ENCODE measurements at places on chromosomes 16 and 17.

- no peak for DNase-seq
Observed at GRCh38 chr16:19228575-19228974, 57.0 kb upstream of the CLEC19A start.

DNA sequence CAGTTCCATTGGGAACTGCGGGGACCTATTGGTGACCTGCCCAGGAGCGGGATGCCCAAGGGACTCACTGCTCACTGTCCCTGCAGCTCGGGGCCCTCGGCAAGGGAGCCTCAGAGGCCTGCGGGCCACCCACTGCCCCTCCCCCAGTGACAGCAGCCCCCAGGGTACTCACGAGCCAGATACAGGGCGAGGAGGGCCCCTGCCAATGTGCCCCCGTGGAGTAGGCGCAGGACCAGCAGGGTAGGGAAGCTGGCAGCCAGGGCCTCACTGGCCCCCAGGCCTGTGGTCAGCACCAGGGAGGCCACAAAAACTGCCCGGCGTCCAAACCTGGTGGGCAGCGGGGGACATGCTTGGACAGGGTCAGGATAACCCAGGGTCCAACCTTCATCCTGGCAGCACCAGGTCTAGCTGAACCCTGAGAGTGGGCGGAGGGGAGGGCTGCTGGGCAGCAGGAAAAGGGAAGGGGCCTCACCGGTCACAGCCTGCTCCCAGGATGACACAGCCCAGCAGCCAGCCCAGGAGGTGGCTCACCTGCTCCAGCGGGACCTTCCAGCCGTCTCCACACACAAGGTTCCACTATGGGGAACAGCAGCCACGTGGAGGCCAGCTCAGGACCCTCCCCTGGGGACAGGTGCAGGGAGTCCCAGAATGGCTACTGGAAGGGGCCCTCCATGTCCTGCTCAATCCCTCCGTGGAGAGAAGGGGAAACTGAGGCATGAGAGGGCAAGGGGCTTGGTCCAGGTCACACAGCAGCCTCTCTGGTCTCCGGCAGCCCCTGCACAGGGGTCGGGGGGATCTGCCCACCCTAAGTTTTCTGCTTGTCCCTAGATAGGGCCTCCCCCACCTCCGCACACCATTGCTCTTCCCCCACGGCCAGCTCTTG lies 855 bp downstream of the SLC22A31 start:
- DNase-seq = no peak

GRCh38 chr17:74547264-74547663 lies 1.3 kb upstream of the CD300C start:
- DNase-seq = no peak

DNA sequence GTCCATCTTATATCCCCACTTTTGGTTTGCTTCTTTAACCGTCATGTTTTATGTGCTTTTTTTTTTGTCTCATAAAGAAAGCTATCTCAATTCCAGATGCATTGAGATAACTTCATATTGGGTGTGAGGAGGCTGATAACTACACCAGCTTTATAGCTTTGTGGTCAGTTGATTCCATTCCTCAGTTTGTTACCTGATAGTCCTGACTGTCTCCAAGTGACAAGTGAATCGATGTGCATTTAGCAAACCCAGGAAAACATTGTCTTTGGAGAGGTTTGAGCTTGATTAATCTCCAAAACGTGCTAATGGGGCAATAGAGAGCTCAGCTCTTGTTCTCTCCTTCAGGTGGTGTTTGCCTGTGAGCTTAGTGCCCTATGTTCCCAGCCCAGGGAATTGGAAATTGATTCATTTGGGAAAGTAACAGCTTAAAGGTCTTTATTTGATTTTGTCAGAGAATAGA lies 22.7 kb downstream of the HS3ST3B1 start:
- DNase-seq = no peak

DNA sequence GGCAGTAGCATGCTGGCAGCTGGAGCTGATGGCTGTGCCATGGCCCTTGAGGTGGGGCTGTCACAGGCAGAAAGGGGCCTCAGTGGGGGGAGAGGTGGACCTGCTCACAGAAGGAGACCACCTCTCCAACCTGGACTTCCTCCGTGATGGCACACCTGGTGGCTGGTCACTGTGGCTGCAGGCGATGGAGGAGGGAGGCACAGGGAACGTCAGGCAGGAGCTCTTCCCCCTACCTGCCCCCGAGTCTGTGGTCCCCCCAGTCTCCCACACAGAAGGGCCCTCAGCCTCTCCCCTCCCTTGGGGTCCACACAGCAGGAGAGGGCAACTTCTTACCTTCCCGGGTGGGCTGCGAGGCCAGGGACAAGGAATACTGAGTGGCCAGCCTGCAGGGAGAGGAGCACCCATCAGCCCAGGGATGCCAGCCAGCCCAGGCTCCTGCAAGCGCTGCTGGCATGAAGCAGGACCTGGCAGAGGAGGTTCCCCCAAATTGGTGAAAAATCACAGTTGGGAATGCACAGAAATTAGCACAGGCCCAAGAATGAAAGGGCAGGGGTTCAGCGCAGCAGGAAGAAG lies 96.5 kb downstream of the GOSR1 start:
- no peak for DNase-seq

DNA sequence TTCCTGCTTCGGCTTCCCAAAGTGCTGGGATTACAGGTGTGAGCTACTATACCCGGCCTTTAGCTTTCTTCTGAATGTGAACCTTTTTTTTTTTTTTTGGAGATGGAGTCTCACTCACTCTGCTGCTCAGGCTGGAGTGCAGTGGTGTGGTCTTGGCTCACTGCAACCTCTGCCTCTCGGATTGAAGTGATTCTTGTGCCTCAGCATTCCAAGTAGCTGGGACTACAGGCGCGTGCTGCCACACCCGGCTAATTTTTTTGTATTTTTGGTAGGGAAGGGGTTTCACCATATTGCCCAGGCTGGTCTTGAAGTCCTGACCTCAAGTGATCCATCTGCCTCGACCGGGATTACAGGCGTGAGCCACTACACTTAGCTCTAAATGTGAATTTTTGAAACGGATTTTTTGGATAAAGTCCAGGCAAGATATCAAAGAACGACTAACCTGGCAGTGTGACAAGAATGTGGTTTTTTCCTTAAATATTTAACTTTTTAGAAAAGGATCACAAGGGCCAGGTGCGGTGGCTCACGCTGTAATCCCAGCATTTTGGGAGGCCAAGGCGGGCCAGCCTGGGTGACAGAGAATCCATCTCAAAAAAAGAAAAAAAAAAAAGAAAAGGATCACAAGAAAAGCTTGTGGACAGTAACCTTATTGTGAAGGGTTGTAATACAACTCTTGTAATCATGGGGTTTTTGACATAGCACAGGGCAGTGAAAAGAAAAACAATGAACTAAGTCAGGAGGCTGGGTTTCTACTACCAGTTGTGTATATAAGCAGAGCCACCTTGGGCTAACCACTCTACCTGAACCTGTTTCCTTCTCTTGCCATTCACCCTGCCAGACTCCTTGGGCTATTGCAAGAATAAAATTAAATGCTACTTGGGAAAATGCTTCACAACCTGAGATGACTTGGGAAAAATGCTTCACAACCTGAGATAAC lies 6.2 kb downstream of the BRCA1 start:
- DNase-seq = no peak

GRCh38 chr17:80034791-80035686 lies 633 bp downstream of the TBC1D16 start:
- peak; percentile 50 for DNase-seq

- DNase-seq = no peak
Observed at GRCh38 chr17:78395155-78395554, 16.7 kb downstream of the PGS1 start.

DNA sequence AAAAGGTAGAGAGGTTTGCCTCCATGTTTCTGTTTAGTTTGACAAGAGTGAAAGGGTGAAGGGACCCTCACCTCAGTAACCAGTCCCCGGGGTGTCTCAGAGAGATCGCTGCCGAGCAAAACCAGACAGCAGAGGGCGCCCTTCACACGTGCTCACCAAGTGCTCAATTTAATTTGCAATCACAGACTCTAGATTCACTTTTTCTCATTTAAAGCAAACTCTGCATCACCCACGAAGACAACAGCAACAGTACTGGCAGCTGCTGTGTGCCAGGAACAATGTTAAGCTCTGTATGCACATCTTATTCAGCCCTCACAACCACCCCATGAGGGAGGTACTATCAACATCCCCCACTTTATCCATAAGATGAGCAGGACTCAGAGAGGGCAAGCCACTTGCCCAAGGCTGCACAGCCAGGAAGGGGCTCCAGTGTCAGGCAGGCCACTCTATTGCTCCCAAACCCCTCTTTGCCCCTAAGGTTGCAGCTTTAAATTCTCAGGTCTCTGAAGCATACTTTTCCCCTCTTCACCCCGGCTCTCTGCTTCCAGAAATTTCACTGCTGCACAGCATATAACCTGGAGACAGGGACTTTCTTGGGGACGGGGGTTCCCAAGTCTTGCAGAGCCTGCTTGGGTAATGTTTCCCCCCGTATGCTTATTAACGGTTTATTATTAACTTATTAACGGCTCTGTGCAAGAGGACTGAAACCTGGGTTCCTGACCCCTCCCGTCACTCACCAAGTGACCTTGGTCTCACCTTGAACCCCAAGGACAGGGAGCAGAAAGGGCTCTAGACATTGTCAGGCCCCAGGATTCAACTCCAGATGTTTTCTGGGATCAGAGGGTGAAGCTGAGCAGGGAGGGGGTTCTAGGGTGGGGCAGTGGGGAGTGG lies 70.9 kb downstream of the CNGB1 start:
- peak; percentile 83 for DNase-seq

DNA sequence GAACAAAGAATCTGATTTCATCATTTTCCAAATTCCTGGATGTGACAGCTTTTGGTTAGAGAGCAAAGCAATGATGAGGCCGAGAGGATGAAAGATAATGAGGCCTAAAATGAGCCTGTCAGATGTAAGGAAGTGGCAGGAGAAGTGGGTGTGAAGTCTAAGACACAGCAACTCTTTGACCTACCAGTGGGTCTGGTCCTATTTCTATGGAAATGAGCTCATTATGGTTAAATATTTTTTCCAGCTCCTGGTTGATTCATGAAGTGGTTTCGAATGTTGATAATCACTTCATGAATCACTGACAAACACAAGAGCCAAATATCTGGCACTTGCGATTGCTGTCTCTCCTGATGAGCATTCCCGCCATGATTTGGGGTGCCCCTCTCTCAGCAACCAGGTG lies 273.3 kb upstream of the CDH5 start:
- no peak for DNase-seq

GRCh38 chr17:76191896-76192295 lies 48.4 kb downstream of the RNF157 start:
- peak; percentile 73 for DNase-seq

DNA sequence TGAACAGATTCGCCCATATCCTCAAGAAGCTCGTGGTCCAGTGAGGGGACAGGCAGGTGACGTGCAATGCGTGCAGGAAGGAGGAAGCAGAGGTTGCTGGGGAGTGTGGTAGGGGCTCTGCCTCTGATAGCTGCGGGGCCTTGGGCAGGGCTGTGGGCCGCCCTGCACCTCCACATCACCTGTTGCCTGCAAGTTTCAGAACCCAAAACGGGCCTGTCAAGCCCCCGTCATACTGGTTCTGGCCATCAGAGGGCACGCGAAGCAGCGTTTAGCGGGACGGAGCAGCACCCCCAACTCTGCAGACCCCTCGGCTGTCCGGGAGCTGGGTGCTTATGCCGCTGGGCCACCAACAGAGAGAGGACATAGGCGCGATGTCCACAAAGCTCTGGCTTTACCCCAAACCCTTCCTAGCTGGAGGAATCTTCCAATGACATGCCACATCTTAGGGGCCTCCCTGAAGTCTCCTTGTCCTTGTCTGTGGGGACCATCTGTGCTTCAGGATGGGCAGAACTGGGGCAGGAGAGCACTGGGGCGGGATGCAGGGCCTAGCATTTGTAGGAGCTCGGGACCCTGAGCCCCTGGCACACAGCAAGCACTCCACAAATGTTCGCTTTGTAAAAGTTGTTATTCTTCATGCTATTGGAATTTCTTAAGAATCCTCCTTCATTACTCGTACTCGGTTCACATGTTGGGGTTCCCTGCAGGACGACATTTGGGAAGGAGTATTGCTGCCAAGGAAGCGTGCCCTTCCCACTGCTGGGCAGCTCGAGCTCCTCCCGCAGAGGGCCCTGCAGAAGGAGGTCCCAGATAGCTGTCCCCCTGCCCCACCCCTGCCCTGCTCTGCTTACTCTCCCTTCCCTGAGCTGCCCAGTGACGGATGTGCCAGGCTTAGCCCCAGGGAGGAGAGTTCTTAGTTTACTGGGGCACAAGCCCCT lies 64.3 kb downstream of the CNGB1 start:
- DNase-seq = peak; percentile 32

Measured in activated naive CD4-positive, alpha-beta T cell treated with anti-CD3 and anti-CD28 coated beads for 36 hours (primary cell).